ENCODE measurements at places on chromosomes 7 and 10. TPM values are rescaled to one million over a fixed set of nuclear protein-coding genes. Genes with fewer than 3 reads are reported as not detected.
A peak's percentile ranks its signal among the peaks of the same experiment; 100 is the strongest.

GRCh38 chr10:74084955-74085354 is 65.7 kb downstream of the AP3M1 start:
- DNase-seq, result no peak

DNA sequence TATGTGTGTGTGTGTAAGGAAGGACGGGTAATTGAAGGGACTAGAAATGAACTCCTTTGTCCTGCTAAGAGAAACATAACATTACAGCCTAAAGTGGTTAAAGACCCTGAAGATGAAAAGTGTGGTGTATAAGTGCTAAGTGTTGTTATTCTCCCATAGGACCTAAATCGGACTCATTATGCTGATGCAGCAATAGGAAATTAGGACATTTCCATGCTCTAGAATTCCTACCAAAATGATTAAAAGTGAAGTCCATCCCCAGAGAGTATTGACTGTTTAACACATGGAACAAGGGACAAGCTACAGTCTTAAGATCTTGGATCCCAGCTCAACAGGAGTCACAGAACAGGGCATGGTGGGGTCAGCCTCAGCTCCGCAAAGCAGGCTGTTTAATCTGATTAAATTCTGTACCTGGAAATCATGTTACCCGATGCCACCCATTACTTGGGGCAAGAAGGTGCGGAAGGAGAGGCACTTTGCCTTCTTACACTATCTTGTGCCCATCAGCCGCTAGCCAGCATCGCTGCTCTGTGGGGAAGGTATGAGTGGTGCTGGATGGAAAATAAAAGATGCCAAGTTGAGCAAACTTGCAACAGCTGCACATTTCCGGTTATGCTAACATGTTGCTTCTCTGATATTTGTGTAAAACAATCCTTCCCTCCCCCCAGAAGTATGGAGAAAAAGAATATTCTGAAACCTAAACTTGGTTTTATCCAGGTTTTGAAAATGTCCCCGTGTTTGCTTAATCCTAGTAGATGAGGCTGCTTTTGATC is 100.5 kb downstream of the CREB5 start:
- DNase-seq, result no peak

DNA sequence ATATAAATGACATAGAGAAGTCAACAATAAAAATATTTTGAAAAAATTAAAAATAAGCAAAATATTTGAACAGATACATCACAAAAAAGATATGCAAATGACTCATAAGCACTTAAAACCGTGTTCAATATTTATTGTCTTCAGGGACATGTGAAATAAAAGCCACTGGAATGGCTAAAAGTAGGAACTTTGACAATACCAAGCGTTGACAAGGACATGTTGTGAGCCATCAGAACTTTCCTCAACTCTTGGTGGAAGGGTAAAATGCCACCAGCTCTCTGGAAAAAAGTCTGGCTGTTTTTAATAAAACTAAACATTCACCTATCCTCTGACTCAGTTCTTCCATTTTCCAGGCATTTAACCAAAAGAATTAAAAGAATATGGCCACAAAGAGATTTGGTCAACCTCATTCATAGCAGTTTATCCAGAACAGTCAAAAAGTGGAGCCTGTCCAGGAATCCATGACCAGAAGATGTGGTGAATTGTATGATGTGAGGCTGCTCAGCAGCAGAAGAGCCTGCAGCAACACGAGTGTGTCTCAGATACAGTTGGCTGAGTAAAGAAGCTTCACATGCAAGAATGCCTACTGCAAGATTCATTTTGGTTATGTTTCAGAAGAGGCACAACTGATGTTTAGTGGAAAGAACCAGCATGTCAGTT is 7.1 kb upstream of the KLF6 start:
- no peak for DNase-seq

- DNase-seq, result no peak
Measured at GRCh38 chr7:28542410-28542809, 130.1 kb downstream of the CREB5 start.

GRCh38 chr7:35605760-35606159 is 89.2 kb downstream of the HERPUD2 start:
- peak; percentile 78 for DNase-seq

GRCh38 chr10:88184543-88185297 is 321.3 kb downstream of the PTEN start:
- no peak for DNase-seq

DNA sequence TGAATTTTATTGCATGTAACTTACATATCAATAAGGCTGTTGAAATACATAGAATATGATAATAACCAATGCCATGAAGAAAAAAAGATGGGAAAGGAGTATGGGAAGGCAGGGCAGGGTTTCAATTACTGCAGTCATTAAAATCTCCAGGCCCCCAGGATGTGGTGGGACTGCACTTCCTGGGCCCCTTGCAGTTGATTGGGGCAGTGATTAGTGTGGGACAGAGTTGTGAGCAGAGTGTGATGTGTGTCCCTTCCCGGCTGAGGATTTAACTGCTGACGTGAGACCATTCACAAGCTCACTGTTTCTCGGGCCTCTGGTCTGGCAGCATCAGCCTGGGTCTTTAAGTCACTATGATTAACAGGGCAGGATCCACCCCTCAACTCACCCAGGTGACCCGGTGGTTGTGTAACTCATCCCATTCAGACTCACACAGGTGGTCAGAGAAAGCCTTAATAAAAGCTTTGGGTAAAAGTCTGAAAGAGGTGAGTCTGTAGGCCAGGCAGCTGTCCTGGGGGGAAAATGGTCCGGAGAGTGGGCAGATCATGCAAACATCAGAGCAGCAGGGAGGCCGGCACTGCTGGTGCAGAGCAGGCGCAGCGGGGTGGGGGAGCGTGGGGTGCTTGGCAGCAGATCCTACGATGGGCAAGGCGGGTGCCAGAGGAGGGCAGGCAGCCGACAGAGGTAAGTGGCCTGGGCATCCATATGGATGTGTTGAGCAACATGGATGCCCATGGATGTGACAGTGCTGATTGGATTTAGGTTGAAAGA is 36.3 kb upstream of the WDFY4 start:
- no peak for DNase-seq

GRCh38 chr7:92699560-92699959 is 109.4 kb upstream of the FAM133B start:
- peak; percentile 15 for DNase-seq

DNA sequence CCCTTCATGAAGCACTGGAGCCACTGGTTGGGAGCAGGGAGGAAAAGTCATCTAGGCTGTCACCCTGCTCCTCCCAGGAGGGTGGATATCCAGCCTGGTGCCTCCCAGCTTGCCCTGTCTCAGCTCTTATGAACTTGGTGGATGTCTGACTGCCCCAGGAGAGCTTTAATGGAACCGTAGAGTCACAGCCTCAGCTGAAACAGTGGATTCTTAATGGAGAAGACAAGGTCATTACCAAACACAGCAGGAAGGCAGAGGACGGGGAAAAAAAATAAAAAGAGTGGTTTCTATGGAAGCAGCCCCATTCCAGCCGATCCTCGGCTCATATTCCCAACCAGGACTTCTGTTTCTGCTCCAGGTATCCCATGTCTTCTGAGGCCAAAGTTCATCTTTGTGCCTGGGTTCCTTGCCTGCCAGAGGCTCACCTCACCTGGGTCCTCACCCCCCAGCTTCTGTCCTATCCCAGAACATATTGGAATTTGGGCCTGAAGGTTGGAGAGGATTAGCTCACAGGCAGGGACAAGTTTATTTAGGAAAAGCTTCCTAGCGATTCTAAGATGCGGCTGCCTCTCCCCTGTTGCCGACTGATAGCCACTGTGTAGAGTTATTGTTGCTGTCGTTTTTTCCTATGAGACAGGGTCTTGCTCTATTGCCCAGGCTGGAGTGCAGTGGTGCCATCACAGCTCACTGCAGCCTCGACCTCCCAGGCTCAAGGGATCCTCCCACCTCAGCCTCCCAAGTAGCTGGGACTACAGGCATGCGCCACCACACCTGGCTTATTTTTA is 15.6 kb downstream of the CCL26 start:
- no peak for DNase-seq

DNA sequence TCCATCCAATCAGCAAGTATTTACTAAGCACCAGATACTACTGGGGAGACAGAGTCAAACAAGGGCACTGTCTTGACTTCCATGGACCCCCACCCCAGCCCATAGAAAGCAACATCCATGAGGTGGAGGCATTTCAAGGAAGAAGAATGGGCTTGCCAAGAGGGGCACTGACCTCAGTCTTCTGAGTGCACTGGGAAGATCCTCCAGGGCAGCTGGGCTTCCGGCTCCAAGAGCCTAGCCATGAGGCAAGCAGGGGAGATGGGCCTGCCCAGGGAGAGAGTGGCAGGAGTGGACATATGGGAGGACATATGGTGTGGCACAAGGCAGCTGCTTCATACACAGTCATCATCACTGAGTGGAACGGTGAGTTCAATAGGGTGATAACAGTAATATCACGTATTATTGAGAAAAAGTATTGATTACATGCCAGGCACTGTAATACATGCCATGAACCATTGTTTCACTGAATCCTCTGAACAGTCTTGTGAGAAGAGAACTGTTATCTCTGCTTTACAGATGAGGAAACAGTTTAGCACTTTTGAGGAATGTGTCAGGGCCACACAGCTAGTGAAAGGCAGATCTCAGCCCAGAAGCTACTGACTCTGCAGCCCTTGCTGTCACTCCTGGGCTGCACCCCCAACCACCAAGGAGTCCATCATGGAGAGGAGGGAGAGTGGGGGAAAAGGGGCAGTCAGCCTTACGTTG is 331.7 kb upstream of the ZMIZ1 start:
- no peak for DNase-seq

DNA sequence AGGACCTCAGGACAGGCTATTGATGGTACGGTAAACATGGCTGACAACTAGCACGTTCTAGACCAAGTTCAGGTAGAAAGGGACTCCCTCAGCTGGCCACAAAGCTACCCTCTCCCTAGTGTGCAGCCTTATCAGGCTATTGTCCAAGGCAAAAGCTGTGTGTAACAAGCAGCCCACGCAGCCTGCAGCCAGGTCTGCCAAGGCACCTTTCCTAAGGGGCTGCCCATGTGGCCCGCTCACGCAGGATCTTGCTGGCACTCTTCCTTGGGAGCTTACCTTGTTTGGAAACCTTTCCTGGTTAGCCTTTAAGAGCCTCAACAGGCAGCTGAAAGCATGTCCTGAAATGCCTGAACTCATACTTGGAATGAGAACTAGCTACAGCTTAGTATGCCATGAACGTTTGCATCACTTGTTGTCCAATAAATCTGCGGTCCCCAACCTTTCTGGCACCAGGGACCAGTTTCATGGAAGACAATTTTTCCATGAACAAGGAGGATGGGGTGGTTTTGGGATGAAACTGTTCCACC is 51.7 kb downstream of the SYPL1 start:
- DNase-seq, result no peak

- DNase-seq, result no peak
Measured at GRCh38 chr10:74511051-74511450, 315.3 kb upstream of the KAT6B start.

DNA sequence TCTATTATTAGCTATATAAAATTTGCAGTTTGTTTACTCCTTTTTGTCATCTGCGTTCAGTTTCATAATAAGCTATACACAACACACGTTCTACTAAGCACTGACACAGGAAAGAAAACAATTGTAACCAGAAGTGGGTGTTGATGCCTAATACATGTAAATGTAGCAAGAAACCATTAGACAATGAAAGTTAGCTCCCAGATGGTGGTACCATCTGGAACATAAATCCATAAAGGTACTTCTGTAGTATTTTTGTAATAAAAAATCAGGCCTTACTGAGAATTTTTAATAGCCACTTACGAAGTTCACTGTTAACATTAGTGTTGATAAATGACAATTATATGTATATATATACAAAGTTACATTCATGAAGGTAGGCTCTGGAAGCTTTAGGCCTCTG is 194.7 kb downstream of the KCND2 start:
- DNase-seq, result no peak

GRCh38 chr10:61470740-61471139 is 17.6 kb upstream of the TMEM26 start:
- no peak for DNase-seq

- no peak for DNase-seq
Measured at GRCh38 chr10:48796713-48797245, 112.1 kb downstream of the WDFY4 start.

GRCh38 chr10:80878330-80878729 is 340.6 kb downstream of the SH2D4B start:
- no peak for DNase-seq

Gene IQUB
- 0.46 TPM for total RNA-seq

Gene SH3PXD2A
- 2.0 TPM for total RNA-seq

Gene NXPH1
- total RNA-seq, result not detected

Gene COL28A1
- total RNA-seq, result not detected

Gene WASHC2A
- total RNA-seq, result 27.1 TPM

Gene TMEM270
- total RNA-seq, result 1.7 TPM

Gene CCDC172
- total RNA-seq, result not detected

Gene CFAP46
- total RNA-seq, result 1.4 TPM

Gene TFEC
- 0.07 TPM for total RNA-seq

Gene LRRD1
- total RNA-seq, result not detected

Gene FHIP2A
- 23.9 TPM for total RNA-seq

Gene MMD2
- not detected for total RNA-seq

Gene ANKRD30A
- total RNA-seq, result not detected
